Placental pericyte (primary cell): ENCODE measurements at places on chromosomes 1 and 21. TPM values are rescaled to one million over a fixed set of nuclear protein-coding genes. Genes with fewer than 3 reads are reported as not detected.

CD160 gene
- not detected in 2 replicates for total RNA-seq

NMNAT2 gene
- total RNA-seq, result 0.22 and 6.0 TPM in 2 replicates

IGSF21 gene
- not detected in 2 replicates for total RNA-seq

LCE3E gene
- total RNA-seq, result not detected in 2 replicates

CD1D gene
- 0.14 and 0.66 TPM in 2 replicates for total RNA-seq

FGR gene
- total RNA-seq, result not detected in 2 replicates

CYP2J2 gene
- total RNA-seq, result 0.29 TPM in 1 of 2 replicates, not detected in the other

CCDC185 gene
- not detected in 2 replicates for total RNA-seq

RNF207 gene
- 24.9 and 27.2 TPM in 2 replicates for total RNA-seq

RGS13 gene
- total RNA-seq, result not detected in 2 replicates

SERTAD4 gene
- 0.22 and 0.72 TPM in 2 replicates for total RNA-seq

OR2T29 gene
- total RNA-seq, result not detected in 2 replicates

NR1I3 gene
- not detected in 2 replicates for total RNA-seq

MSH4 gene
- under 0.01 TPM in 1 of 2 replicates, not detected in the other for total RNA-seq

ZNF672 gene
- 22.1 and 24.8 TPM in 2 replicates for total RNA-seq

CFHR1 gene
- total RNA-seq, result not detected in 2 replicates

CAMK1G gene
- 0.66 and 10.6 TPM in 2 replicates for total RNA-seq

SELP gene
- total RNA-seq, result 0.22 TPM in 1 of 2 replicates, not detected in the other

TNFRSF1B gene
- 14.2 and 53.8 TPM in 2 replicates for total RNA-seq

TMEM81 gene
- 1.3 and 1.7 TPM in 2 replicates for total RNA-seq

TPTE gene
- total RNA-seq, result 1.1 TPM in 1 of 2 replicates, not detected in the other

GFI1 gene
- total RNA-seq, result 0.57 TPM in 1 of 2 replicates, not detected in the other

ZBED6 gene
- 23.4 and 37.7 TPM in 2 replicates for total RNA-seq

NECTIN4 gene
- 1.1 and 2.6 TPM in 2 replicates for total RNA-seq

SMG7 gene
- 21.4 and 33.5 TPM in 2 replicates for total RNA-seq

ATP6V1G3 gene
- total RNA-seq, result not detected in 2 replicates

NPL gene
- total RNA-seq, result 0.43 and 1.8 TPM in 2 replicates
